Adrenal gland (tissue), 19 donors: ENCODE measurements at places on chromosomes 12 and 14. TPM values are rescaled to one million over a fixed set of nuclear protein-coding genes. Genes with fewer than 3 reads are reported as not detected.

GRCh38 chr14:54639611-54640010 is 72.7 kb downstream of the SAMD4A start:
- DNase-seq, result no peak

GRCh38 chr14:74213907-74214803 is 25.1 kb upstream of the VSX2 start:
- no peak for DNase-seq

GRCh38 chr12:14213542-14213941 is 151.9 kb upstream of the ATF7IP start:
- DNase-seq, result peak; percentile 22

DNA sequence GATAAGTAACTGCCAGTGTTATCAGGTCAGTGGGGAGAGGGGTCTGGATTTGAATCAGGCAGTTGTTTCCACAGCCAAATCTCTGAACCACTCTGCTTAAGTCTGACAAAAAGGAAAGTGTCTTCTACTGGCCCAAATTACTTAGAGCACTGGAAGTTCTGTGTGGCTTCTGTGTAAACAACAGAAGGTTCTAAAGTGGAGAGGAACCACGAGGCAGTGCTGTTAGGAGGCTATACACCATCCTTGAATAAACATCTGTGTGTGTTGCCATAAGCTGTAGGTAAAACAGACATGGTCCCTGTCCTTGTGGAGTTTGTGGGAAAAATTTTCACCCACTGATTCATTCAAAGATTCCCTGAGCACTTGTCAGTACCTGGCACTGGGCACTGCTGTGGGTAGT is 50.0 kb downstream of the GALNT4 start:
- no peak for DNase-seq

GRCh38 chr12:70719672-70720420 is 82.6 kb upstream of the PTPRB start:
- peak; percentile 20 for DNase-seq

DNA sequence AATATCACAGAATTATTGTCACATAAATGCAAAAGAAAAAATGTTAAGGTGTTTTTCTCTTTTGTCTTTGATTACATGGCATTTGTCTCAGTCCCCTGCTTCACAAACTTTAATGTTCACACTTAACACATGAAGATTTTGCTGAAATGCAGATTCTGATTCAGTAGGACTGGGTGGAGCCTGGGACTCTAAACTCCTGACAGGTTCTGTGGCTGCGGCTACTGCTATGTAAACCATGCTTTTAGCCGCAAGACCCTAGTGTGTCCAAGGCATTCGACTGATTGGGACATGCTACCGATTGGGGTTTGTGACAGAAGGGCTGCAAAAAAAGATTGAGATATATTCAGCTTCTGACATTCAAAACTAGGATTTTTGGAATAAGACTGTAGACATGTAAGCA is 72.6 kb upstream of the SLC35F4 start:
- DNase-seq, result no peak

- no peak for DNase-seq
These were observed 276.0 kb downstream of the FOXG1 start for GRCh38 chr14:29042551-29042950.

- DNase-seq, result no peak
These were observed 47.3 kb downstream of the ELK3 start for GRCh38 chr12:96241431-96241830.

DNA sequence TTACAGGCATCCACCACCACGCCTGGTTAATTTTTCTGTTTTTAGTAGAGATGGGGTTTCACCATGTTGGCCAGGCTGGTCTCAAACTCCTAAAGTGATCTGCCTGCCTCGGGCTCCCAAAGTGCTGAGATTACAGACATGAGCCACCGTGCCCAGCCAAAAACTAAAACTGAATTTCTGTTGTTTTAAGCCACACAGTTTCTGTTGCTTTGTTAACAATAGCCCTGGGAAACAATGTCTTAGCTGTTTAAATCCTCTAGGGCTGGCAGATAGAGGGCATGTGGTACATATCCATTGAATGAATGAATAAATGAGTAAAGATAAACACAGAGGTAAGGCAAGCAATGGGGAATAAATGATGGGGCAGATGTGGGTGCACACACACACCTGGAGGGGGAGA is 8.0 kb upstream of the EIF5 start:
- DNase-seq, result no peak

TUNAR gene
- polyA plus RNA-seq, result not detected

PTGES3 gene
- 296 TPM for polyA plus RNA-seq

ITGA5 gene
- 56.7 TPM for polyA plus RNA-seq

L2HGDH gene
- 1.2 TPM for polyA plus RNA-seq

NOS1 gene
- polyA plus RNA-seq, result 0.07 TPM

SYNJ2BP gene
- polyA plus RNA-seq, result 10.3 TPM

SLC10A1 gene
- not detected for polyA plus RNA-seq

EPYC gene
- not detected for polyA plus RNA-seq

NKX2-1 gene
- polyA plus RNA-seq, result not detected
